ENCODE measurements at places on chromosomes 3 and 15.

DNA sequence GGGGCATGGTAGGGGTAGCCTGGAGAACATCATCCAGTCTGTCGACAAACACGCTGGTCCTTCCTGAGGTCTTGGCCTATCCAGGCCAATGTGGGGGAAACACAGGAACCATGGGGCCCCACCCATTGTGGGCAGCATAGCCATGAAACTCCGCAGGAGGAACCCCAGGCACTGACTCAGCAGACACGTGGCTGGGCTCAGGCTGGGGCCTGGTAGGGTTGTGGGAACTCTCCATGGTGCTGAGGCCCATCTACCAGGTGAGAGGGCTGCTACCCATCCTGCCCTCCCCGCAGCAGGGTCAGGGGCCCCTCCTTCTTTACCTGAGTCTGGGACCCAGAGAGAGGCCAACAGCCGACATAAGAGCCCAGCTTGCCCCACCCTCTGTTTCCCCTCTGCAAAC lies 22.6 kb upstream of the CACNA2D2 start:
- DNase-seq = peak; percentile 82

DNA sequence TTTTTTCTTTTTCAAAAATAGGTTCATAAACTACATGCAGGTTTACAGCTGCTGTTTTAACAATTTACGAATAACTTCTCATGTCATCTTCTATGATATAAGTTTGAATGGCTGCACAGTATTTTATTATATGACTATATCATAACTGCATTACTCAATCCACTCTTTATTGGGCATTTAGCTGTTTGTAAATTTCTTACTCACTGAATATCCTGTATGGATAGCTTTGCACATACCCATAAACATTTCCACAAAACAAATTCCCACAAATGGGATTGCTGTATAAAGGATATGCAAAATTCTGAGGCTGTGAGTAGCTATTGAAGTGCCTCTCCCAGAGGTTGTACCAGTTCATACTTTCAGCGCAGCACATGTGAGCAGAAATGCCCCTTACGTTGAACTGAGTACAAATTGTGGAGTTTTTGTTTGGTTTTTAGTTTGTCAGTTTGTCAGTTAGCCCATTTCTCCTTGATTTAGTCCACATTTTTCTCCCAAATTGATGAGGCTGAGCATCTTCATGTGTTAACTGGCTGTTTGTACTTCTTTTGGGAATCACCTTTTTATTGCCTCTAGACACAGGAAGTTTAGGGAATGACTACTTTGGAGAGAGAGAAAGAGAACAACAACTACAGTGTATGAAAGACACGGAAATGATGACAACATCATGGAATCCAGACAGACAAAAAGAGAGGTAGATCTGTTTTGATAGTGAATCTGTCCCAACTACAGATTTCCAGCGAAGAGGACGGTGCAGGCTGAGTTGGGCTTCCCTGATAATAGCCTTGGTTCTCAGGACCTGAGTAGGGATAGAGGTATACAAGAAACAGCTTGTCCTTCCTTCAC lies 24.8 kb downstream of the TTC23 start:
- DNase-seq = peak; percentile 48

- DNase-seq = peak; percentile 52
Measured at GRCh38 chr3:189756582-189757078, 125.4 kb downstream of the TP63 start.

GRCh38 chr3:129461461-129462146 lies 21.6 kb downstream of the IFT122 start:
- peak; percentile 46 for DNase-seq

- no peak for DNase-seq
Measured at GRCh38 chr3:114207768-114208167, 28.9 kb upstream of the DRD3 start.

- peak; percentile 90 for DNase-seq
Measured at GRCh38 chr15:99682455-99682854, 50.8 kb downstream of the LYSMD4 start.

DNA sequence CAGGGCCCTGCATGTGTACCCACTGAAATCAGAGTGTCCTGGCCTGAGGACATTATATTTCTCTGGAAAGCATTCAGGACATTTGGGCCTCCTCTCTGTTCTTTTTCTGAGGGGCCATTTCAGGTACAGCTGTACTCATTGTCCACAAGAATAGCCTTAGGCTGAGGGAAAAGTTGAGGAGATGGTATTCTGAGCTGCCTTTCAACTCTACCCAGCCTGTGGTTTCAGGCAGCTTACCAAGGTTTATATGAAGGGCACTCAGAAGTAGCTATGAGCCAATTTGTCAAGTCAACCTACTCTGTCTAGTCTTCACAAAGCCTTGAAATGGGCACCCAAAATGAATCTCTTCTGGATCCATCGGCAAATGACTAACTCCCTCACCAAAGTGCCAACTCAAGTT lies 9.4 kb downstream of the ATP13A4 start:
- DNase-seq = no peak

- DNase-seq = no peak
Measured at GRCh38 chr3:151133175-151133574, 47.7 kb downstream of the MED12L start.

- DNase-seq = no peak
Measured at GRCh38 chr3:144096016-144096415, 124.4 kb downstream of the DIPK2A start.
